ENCODE measurements at places on chromosomes 16 and 17.

DNA sequence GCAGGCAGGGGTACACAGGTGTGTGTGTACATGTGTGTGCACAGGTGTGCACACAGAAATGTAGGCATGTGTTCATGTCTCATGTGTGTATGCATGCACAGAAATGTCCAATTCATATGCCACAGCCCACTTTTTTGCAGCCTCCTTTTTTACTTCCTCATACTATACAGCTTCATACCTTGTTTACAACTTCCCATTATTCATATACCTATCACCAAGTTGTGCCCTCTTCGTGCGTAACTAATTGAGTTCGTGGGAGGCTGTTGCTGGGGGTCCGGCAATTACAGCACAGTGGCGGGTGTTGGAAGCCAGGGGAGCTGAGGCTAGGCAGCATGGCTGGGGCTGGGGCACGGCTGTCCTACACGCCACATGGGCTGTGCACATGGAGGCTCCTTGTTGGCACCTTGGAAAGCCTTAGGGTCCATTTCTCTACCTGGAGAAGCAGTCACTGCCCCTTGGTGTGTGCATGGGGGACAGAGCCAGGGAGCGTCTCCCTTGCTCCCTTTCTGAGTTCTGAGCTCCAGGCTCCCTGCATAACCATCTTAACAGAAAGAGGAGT is 266.7 kb downstream of the ENGASE start:
- DNase-seq: no peak

GRCh38 chr17:57627591-57627990 is 117.5 kb downstream of the CCDC182 start:
- DNase-seq: no peak

GRCh38 chr16:54216688-54217087 is 69.9 kb downstream of the IRX3 start:
- no peak for DNase-seq

DNA sequence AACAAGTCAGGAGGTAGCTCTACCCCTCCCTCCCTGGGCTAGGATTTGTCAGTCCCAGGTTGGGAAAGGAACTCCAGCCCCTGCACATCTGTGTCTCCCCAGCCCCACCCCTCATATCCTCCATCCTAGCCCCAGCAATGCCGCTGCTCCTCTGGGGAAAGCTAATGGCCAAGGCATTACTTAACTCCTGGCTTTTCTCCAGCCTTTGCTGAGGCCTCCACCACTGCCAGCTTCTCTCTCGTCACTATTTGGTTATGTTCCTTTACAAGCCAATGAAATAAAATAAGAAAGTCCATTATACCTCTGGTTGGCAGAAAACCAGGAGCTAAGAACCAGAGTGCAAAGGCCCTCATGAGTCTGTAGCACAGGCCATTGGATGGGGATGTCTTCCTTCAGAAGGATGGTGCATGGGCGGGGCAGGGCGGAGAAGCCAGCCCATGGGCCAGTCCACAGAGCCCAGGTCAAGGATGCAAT is 171.0 kb downstream of the CCDC182 start:
- DNase-seq: no peak

- DNase-seq: no peak
Measured at GRCh38 chr16:60510208-60510607, 1526.0 kb downstream of the CDH8 start.

All from activated CD4-positive, alpha-beta T cell treated with anti-CD3 and anti-CD28 coated beads, Interleukin-2, amount 50 U/mL, for 24 hours (primary cell).